NCI-H187 (cell line): ENCODE measurements at places on chromosomes 16 and 17.

DNA sequence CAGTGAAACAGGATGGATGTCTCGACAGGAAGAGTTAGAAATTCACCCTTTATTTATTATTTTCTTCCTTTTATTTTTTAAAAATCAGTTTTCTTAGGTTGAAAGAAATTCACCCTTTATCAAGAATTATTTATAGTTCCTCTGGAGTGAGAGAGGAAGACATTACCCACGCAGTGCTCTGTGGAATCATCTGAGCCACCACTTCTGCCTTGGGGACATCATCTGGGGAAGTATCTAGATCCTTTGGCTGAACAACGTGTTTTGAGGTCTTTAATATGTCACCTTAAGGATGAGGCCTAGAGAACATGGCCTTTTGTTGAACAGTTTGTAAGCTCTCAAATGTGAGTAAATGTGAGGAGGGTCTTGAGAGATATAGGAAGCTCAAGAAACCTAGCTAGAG, 183.3 kb downstream of the UTP18 start:
- no peak for DNase-seq

GRCh38 chr17:39872751-39873150, 4.7 kb downstream of the ZPBP2 start:
- DNase-seq: no peak

- DNase-seq: no peak
Measured at GRCh38 chr17:77959126-77959925, 823 bp downstream of the TNRC6C start.

DNA sequence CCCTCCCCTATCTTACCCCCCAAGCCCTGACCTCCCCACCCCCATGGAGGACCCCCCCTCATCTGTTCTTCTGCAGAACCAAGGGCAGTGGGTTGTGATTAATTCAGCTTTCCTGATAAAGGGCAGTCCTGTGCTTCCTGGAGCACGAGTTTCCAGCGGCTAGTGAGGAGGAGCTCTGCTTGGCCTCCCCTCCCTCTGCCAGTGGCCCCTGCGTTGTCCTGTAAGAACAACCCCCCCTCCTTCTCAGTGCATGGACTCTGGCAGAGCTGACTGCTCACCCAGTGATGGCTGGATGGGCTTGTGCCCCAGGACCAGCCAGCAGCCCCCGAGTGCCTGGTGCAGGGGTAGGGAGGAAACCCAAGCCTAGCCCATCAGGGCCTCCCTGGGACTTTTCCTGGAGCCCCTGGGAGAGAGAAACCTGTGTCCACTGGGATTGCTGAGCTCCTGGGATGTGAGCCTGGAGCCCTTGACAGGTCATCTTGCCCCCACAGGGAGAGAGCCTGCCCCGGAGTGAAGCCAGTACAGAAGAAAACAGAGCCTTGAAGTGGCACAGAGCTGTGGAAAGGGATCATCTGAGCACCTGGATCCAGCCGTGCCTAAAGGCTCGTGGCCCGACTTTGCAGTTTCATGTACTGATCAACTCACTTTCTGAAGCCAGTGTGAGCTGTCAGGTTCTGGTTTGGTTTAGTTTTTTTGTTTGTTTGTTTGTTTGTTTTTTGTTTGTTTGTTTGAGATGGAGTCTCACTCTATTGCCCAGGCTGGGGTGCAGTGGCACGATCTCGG, 26.5 kb downstream of the MMP15 start:
- DNase-seq: no peak

GRCh38 chr17:40074871-40075200, 12.1 kb downstream of the THRA start:
- no peak for DNase-seq

DNA sequence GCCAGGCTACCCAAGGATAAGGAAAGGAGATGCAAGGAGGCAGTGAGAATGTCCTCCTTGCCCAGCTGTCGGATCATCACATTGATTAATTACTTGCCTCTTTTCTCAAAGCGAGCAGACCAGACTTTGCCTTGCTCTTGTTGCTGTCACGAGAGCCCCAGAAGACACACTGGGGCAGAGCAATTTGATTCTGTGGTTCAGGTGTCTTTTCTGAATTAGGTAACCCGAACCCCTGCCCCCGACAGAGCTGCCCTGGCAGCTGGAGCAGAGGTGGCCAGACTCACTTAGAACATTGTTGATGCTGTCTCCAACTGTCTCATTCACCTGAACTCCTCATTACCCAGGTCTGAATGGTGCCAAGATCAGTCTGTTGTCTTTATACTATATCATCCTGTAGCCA, 34.3 kb downstream of the VAT1L start:
- no peak for DNase-seq

- peak; percentile 78 for DNase-seq
Measured at GRCh38 chr17:50161023-50161910, 4.5 kb upstream of the SGCA start.

GRCh38 chr17:62045517-62045916, 19.6 kb downstream of the MED13 start:
- no peak for DNase-seq

DNA sequence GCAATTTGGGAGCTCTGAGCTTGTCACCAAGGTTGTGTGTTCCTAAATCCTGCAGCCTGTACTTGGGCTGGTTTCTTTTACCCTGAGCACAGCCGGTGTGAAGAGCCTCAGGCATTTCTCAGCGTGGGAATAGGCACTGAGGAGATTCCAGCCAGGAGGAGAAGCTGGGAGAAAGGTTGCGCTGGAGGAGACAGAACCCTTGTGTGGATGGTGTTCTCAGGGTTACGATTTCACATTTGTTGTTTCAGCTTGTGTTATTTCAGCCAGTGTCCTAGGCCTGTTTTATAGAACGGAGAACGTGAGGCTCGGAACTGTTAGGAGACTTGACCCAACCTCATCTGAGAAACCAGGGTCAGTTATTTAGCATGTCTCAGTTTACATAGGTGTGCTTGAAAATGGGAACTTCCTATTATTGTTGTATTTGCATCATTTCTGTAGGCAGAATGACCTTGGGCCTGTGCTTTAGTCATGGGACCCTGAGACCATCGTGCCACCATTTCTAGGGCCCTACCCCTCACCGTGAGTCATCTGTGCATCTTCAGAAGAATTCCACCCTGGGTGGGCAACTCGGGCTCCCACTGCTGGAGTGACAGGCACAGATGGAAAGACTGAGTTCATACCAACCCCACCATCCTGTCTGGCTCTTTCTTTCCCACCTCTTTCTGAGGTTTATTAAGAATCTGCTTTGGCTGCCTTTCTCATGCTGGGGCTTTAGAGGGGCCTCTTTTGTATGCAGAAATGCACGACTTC, 134.9 kb downstream of the MSI2 start:
- no peak for DNase-seq

- DNase-seq: no peak
Measured at GRCh38 chr17:40646791-40647623, 611 bp downstream of the SMARCE1 start.
